Right atrium auricular region (tissue), 2 donors: ENCODE measurements at places on chromosomes 4 and X. TPM values are rescaled to one million over a fixed set of nuclear protein-coding genes. Genes with fewer than 3 reads are reported as not detected.
A peak's percentile ranks its signal among the peaks of the same experiment; 100 is the strongest.

The PCDH18 gene
- total RNA-seq = 5.6 TPM

- H3K36me3 ChIP-seq = no peaks in the 10 kb centered on the region
- no peak overlapping the region for H3K27ac ChIP-seq
- H3K27me3 ChIP-seq = no peaks in the 10 kb centered on the region
- no peak overlapping the region for H3K4me3 ChIP-seq
These were observed 8.5 kb upstream of the ANTXR2 start for GRCh38 chr4:80081566-80081965.

- no peak for DNase-seq
- no peak overlapping the region for H3K27ac ChIP-seq
- H3K4me1 ChIP-seq = no peaks in the 10 kb centered on the region
- no peak overlapping the region for H3K4me3 ChIP-seq
- peaks cover 57% of the 10 kb centered on the region for H3K36me3 ChIP-seq
These were observed 16.6 kb upstream of the XG start for GRCh38 chrX:2735270-2735669.

DNA sequence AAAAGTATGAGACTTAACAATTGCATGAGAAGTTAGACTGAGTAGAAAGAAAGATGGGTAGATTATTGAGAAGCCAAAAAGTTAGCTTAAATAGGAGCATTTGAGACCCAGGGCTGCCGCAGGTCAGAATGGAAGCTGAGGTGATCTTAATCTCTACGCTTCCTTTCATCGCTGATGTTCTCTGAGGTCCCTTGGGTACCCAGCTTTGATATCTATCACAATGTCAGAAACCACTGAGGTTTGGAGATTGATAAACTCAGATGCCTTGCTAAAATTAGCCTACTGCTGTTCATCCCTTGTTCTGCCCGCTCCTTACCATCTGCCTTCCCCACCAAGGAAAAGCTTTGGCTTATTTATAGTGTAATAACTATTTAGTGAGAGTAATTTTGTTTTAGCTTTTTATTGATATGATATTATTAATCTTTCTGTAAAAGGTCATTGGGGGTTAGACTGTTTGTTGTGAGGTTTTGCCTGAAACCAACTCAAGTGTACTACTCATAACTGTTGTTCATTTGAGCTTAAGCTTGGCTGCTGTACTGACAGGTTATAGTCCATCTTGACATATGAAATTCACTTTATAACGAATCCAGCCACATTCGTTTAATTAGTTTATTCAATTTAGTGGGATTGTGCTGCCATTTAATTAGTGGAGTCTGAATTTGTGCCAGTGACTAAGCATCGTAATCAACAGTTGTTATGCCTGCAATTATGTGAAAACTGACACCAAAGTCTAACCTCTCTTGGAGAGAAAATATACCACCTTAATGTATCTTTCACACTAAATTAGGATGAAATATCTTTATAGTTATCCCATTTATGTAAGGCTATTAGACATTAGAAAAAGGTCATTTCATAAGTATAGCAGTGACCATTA lies 15.1 kb downstream of the MCUB start:
- peak overlapping the region; percentile 81 for H3K27ac ChIP-seq
- H3K4me1 ChIP-seq = peaks cover 18% of the 10 kb centered on the region
- H3K36me3 ChIP-seq = no peaks in the 10 kb centered on the region
- no peaks in the 10 kb centered on the region for H3K27me3 ChIP-seq
- no peak overlapping the region for H3K4me3 ChIP-seq

DNA sequence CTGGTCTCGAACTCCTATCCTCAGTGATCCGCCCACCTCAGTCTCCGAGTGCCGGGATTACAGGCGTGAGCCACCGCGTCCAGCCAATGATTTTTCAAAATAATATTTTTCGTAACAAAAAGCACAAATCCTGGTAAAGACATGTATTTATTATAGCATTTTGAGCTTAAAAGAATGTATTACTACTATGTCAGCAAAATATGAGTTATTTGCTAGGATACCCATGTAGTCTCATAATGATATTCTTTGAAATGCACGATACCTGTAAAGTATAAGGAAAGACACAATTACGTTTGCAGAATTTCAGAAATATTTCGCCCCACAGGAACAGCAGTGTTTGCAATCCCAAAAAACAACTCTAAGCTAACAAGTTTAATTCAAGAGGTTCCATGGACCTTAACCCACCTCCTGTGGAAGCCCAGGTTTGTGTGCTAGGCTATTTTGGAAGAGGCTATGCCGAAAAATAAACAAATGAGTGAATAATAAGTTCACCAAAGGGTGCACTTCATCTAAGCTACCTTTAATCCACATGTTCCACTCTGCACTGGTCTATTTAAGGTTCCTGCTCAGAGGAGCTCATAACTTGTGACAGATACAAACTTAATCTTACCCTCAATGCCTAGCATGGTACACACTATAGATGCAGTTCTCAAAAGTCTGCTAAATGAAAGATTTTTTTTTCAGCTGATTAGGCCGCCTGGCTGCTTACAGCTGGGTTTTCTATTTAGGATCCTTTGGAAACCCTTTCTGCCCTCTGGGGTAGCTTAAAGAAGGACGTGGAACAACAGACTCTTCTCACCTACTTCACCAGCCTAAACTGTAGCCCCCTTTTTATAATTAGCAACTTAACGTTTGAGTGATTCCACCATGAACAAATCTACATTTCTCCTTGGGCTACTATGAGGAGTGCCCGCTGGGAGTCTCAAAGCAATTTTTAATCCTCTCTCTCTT lies 5.0 kb downstream of the FRYL start:
- no peaks in the 10 kb centered on the region for H3K27me3 ChIP-seq
- no peak for DNase-seq
- H3K4me3 ChIP-seq = no peak overlapping the region
- H3K27ac ChIP-seq = peak overlapping the region; percentile 93
- H3K36me3 ChIP-seq = no peaks in the 10 kb centered on the region

DNA sequence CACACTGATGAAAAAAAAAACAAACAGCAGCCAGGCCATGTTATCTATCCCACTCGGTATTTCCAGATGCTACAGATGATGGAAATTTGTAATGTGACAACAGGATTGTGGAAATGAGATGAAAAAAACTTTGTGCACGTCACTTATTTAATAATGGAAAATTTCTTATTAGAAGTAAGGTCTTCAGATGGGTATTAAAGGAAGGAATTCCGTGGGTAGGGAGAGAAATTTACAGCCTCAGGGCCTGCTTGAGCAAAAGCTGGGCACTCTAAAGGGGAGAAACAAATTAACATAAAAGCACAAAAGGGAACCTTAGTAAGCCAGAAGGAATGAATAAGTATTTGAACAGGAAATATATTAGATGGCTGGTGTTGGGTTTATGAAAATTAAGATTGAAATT lies 4.2 kb upstream of the PKD2 start:
- no peak for DNase-seq
- H3K27ac ChIP-seq = no peak overlapping the region
- H3K4me3 ChIP-seq = no peak overlapping the region
- H3K27me3 ChIP-seq = no peaks in the 10 kb centered on the region
- peaks cover 5% of the 10 kb centered on the region for H3K4me1 ChIP-seq
- no peaks in the 10 kb centered on the region for H3K36me3 ChIP-seq
